ENCODE measurements at places on chromosomes 12 and 14. TPM values are rescaled to one million over a fixed set of nuclear protein-coding genes. Genes with fewer than 3 reads are reported as not detected.

Gene MUCL1
- not detected for total RNA-seq

Gene INHBC
- total RNA-seq = not detected

Gene GPRC5D
- total RNA-seq = 0.24 TPM

DNA sequence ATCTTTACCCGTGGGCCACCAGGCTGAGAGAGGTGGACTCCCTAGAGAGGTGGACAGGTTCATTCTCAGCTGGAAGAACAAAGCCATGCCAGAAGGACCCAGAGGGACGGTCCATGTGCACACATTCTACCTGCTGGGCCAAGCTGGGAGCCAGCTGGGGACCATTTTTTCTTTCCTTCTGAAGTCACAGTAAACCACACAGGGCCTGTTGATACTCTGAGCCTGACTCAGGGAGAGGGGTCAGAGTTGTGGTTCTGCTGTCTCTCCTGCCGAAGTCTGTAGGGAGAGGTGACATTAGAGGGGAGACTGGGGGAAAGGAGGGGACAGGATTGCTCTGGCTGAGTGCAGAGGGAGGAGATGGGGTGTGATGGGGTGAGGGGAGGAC lies 148.6 kb downstream of the TSPAN9 start:
- DNase-seq = no peak

DNA sequence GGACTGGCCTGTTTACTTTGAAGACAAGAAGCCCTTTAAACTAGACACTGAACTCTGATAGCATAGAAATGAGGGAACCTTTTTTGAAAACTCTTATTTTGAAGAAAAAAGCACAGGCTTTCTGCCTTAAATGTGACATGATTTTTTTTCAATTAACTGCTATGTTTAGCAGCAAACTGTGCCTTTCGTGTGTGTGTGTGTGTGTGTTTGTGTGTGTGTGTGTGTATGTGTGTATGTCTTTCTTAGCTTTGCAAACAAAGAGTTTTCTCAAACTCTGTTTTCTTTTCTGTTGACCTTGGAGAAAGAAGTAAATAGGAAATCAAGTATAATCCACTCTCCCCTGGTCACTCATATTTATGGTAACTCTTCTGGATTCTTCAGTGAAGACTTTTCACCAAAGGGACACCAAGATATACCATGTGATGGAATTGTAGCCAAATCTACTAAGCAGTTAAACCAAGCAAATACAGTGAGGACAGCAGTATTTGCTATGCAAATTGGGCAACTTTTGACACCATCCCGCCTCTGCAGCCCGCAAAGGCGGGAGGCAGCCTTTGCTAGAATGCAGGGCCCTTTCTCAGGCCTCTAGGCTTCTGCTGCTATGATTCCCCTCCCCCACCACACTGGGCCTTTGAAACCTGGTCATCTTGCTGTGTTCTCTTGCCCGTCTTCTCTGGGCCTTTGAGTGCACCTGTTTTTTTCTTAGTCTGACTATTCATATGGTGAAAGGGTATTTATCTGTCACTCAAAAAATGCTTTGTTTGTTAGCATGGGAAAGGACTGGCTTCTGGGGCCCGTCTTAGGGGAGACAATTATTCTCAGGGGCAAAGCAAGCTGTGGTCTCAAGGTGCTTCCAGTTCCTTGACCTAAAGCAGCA lies 107.9 kb downstream of the MYRFL start:
- no peak for DNase-seq

DNA sequence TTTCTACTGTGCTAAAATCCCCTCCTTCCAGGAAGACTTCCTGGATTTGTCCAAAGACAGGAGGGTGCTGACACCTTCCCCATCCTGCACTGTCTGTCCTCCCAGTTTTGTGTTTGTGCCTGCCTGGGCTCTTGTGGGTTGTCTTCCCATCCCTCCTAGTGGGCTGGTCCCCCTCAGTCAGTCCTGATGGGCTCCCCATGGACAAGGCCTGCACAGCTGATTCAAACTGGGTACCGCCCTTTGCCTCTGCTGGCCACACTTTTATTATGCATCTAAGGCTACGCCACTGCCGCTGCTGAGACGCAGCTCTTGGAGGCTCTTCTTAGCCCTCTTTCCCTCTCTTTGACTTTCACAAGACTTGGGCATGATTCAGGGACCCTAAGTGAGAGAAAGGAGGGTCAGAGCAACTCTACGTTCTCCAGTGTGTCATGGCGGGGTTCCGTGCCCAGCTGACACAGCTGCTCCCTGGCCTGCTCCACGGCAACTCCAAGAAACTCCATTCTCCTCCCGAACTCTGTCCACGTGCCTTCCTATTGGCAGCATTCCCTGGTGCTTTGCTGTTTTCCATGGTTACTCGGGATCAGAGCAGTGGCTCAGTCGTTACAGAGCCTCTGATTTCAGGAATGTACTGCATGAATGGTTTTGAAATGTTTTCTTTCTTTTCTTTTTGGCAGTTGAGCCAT lies 3.8 kb upstream of the KRT85 start:
- DNase-seq = no peak

DNA sequence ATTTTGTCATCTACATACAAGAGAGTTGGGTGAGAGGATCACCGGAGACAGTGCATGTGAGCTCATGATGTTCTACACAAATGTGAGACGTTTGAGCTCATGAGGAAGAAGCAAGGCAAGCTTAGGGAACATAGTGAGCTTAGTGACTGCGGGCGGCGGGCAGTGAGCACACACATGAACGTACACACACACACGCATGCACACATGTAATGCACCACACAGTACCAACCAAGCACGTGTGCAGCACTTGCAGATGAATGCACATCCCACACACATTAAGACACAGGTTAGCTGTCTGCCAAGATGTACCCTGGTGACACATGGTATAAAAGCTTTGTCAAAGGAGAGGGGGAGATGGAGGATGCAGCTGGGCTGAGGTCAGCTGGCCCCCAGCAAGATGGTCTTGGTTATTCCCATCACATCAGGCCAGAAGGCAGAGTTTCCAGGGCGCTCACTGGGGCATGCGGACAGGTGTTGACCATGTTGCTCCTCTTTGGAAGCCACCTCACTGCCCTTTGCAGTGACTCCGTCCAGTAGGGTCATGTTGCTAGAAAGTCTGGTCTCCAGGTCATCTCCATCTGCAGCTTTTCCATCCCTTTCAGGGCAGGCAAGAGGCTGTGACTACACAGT lies 8.7 kb upstream of the CACNA2D4 start:
- DNase-seq = peak; percentile 5

GRCh38 chr14:103738701-103739451 lies 23.3 kb downstream of the ZFYVE21 start:
- no peak for DNase-seq

GRCh38 chr12:64685605-64686004 lies 73.6 kb downstream of the GNS start:
- DNase-seq = no peak

DNA sequence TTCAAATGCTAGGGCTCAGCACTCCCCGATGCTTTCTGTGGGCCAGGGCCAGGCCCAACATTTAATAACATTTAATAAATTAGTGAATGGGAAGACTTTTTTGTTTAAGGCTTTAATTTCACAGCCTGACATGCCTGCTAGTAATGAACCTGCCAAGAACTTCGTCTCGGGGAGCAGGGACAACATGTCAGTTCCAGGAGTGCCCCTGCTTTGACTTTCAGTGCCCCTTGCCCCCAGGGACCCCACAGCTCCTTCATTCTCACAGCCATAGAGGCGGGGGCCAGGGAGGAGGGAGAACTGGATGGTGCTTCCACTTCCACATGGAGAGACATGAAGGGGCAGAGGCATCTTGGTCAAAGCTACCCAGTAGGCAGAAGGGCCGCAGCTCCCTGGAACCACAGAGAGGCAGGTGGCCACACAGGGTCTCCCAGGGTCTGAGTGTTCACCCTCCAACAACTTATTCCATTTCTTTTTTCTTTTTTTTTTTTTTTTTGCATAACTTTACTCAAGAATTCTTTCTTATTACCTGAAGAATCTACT lies 66.0 kb upstream of the DDX11 start:
- no peak for DNase-seq

- DNase-seq = peak; percentile 59
Observed at GRCh38 chr14:45526715-45527549, 273.9 kb upstream of the MIS18BP1 start.

DNA sequence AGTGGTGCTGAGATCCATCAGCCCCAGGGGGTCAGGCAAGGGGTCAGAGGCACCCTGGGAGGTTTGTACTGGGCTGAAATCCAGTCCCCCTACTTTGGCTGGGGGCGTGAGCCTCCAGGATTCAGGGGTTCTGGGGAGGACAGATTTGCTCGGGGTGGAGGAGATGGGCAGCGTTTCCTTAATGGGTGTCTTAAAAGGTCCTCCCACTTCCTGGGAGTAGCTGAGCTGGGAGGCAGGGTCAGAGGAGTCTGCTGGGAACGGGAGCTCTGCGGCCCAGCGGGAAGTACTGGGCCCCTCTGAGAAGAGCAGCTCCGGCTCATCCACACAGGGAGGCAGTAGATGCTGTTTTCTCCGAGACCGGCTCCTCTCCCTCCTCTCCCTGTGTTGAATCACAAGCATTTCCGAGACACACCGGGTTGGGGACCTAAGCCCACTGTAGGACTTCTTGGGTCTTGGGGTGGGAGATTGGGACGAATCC lies 2.1 kb upstream of the TEX52 start:
- no peak for DNase-seq

GRCh38 chr12:91877456-91878235 lies 268.0 kb downstream of the BTG1 start:
- no peak for DNase-seq
